AG10803 (cell line): ENCODE measurements at places on chromosomes 5 and 9.

DNA sequence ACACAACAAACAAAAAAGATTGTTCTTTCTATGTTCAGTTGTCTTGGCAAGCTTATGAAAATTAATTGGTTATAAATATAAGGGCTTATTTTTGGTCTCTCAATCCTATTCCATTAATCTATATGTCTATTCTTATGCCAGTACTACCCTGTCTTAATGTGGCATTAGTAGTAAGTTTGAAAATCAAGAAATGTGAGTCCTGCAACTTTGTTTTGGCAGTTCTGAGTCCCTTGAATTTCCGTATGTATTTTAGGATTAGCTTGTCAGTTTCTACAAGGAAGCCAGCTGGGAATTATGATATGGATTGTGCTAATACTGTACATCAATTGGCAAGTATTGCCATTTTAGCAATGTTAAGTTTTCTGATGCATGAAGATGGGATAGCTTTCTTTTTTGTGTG lies 10.5 kb upstream of the CCDC125 start:
- no peak for DNase-seq

GRCh38 chr5:154166901-154167791 lies 23.4 kb upstream of the GALNT10 start:
- DNase-seq, result no peak

DNA sequence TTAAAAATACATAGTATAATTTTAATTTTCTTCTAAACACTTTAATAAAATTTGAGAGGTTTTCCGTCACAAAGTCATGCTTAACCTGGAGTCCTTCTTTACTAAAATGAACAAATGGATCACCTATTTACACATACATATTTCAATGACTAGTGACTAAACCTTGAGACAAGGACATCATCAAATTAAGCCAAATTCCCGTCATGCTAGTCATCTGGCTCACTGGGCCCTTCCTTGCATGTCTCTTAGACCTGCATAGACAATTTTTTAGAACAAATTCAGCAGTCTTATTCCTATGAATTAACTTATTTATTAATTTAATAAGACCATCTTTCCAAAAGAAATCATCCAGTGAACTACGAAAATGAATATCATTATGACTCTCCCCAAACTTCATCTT lies 26.6 kb downstream of the ERAP2 start:
- DNase-seq, result no peak

DNA sequence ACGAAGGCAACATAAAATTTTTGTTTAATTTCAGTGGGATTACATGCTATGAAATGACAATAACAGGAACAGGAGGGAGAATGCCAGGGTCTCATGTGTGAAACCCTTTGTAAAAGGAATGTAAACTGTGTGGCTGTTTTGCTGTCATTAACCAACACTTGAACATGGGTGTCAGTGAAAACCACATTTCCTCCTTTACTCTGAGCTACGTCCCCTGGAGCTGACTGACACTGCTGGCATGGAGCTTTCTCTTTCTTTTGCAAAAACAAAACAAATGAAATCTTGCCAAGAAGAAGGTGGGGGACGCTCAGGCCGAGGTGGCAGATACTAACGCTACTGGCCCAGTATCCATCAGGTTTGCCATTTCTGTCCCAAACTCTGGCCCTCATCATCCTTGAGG lies 121.4 kb downstream of the DMRT2 start:
- no peak for DNase-seq

DNA sequence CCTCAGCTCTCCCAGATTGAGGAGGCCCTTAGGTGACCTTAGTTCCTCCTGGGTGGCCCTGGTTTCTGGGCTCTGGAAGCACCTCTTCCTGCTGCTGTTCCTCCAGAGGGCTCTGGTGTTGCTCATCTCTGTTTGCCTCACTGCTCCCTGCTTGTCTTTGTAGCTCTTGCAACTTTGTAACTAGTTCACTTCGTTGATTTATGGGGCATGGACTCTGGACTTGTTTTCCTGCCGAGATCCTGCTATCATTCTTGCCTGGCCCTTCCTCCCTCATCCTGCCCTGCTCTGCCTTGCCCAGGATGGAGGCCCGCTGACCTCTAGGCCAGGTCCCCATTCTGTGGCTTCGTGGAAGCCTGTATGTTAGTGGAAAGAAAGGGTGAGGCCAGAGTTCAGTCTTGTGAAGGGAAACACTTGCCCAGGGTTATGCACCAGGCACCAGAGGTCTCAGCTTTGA lies 169.3 kb downstream of the MACROH2A1 start:
- DNase-seq, result no peak

GRCh38 chr5:150158170-150158949 lies 2.7 kb upstream of the PDGFRB start:
- peak; percentile 73 for DNase-seq

DNA sequence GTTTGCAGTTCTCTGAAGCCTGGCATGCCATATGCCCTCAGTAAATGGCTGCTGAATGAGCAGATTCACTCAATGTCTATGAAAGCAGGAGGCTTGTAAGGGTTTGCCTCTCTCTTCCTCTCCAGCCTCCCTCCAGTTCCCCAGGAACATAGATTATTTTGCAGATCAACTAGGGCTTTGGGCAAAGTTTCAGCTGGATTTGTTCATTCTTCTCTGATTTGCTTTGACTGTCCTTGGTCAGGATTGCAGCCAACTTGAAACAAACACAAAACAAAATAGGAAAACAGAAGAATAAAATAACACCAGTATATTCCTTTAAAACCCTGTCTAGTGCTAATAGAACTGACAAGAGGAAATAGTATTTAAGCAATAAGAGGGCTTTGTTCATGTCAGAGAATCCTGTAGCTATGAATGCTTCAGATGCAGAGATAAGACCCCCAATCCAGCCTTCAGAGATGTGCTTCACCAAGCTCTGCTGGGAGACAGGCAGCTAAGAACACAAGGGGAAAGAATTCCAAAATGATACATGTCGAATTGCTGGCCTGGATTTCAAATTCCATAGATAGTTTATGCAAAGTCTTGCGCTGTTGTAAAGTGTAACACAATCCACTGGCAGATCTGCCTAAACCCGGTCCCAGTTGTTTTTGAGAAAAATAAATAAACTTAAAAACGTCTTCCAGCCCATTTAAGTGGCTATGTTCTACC lies 174.3 kb downstream of the PAPPA start:
- DNase-seq, result peak; percentile 76

DNA sequence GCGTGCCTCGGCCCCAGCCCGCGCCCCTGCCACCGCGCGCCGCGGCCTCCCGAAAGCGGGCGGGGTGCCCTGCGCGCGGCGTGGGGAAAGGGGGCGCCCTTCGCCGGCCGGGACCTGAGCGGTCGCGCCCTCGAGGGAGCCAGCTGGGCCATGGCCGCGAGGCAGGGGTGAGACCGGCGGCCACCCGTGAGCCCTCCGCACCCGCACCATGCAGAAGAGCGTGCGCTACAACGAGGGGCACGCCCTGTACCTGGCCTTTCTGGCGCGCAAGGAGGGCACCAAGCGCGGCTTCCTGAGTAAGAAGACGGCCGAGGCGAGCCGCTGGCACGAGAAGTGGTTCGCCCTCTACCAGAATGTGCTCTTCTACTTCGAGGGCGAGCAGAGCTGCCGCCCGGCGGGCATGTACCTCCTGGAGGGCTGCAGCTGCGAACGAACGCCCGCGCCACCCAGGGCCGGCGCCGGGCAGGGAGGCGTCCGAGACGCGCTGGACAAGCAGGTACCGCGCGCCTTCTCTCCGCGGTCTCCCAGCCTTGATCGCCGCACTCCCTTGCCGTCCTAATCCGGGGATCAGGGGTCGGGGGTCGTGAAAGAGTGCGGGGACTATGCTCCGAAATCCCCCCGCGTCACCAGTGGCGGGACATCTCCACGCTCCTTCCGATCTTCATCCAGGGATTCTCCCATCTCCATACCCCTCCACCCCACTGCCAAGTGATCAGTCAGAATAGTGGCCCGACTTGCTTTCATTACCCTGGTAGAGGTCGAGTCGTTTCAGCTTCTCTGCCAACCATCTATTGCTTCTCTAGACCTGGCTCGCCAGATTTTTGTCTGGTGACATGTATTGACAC lies 590 bp downstream of the RASGRF2 start:
- no peak for DNase-seq

GRCh38 chr9:93510041-93510440 lies 56.7 kb upstream of the FAM120AOS start:
- DNase-seq, result no peak

GRCh38 chr5:108753877-108754276 lies 6.2 kb downstream of the FER start:
- DNase-seq, result peak; percentile 45

GRCh38 chr5:148446611-148447010 lies 62.9 kb downstream of the FBXO38 start:
- no peak for DNase-seq

- DNase-seq, result no peak
Observed at GRCh38 chr9:37002413-37003217, 31.5 kb downstream of the PAX5 start.

GRCh38 chr5:8060235-8060952 lies 191.4 kb downstream of the MTRR start:
- no peak for DNase-seq

GRCh38 chr5:41071975-41072374 lies 833 bp upstream of the MROH2B start:
- peak; percentile 21 for DNase-seq
